ENCODE measurements at places on chromosomes 4 and X. TPM values are rescaled to one million over a fixed set of nuclear protein-coding genes. Genes with fewer than 3 reads are reported as not detected.

Gene CAPN6
- 52.4 TPM for total RNA-seq

DNA sequence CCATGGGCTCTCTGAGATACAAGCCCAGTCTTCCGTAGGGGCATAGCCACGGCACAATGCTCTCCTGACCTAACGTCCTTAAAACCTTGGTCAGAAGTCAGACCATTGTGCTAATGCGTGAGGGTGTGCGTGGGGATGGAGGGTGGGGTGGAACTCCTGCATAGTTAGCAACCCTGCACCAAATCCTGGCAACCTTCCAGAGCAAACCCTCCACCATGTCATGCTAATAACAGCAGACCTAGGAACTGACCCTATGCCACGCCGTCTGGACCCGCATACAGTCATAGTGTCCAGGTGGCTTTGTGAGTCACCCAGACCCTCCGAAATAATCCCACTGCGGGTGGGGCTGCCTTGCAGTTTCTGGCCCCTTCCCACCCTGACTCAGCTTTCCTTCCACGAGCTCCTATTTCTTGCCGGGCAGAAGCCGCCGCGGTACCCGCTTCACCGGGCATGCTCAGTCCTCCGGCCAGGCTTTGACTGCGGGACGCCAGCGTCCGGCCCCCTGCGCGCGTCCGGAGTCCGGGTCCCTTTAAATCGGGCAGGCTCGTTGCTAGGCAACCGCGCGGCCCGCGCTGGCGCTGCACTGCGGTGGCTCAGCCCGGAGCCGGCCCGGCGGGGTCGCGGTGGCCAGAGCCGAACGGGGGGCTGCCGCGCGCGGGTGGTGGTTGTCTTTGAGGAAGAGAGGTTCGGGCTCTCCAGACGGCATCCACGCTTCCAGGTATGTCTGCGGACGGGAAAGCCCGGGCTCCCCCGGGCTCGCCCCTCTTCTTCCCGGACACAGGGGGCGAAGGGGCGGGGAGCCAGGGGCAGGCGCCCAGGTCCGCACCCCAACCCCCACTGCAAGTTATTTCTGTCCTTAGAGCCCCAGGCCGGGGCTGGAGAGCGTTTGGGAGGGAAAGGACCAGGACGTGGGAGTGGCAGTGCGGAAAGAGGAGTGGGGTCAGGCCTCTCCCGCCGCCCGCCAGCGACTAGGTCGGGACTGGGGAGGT is at the start of gene CCDC160:
TSS of gene CCDC160 (plus strand) at position 557 of the 989 bp plus-strand sequence. CDS start 7,619 bp downstream, outside the sequence.
- DNase-seq = no peak

Gene TCEANC
- 9.0 TPM for total RNA-seq

GRCh38 chr4:111537871-111538270 is 607.4 kb upstream of the FAM241A start:
- DNase-seq = no peak

DNA sequence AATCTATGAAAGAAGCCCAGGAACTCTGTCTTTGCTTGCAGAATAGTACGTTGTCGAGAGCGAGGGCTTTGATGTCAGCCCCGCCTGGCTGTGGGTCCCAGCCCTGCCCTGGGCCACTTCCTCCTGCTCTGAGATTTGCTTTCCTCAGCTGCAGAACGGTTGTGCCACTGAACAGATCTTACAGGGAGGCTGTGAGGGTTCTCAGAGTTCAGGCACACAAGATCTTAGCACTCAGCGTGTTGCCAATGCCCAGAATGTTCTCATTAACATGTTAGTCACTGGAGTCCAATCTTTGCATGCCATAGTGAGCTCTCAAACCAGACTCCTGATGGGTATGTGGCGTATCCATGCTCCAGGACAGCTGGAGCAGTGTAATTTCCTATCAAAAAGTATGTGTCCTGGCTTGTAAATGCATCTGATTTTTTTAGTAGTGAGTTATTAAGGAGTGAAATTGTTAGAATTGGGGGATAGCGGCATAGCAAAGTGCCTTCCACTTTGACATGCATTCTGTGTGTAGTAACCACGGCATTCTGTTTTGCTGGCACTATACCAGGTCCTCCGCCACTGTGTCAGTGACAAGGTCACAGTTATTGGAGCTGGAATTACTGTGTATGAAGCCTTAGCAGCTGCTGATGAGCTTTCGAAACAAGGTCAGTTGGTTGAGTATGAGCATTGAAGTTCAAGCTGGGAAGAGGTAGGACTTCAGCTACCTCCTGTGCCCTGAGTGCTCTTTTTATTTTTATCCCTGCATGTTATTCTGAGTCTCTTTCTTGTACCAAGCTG is 31.6 kb downstream of the TKTL1 start:
- no peak for DNase-seq

Gene NMU
- 0.79 TPM for total RNA-seq

Gene VCX2
- not detected for total RNA-seq

GRCh38 chrX:10875995-10876394 is 235.1 kb upstream of the HCCS start:
- no peak for DNase-seq

DNA sequence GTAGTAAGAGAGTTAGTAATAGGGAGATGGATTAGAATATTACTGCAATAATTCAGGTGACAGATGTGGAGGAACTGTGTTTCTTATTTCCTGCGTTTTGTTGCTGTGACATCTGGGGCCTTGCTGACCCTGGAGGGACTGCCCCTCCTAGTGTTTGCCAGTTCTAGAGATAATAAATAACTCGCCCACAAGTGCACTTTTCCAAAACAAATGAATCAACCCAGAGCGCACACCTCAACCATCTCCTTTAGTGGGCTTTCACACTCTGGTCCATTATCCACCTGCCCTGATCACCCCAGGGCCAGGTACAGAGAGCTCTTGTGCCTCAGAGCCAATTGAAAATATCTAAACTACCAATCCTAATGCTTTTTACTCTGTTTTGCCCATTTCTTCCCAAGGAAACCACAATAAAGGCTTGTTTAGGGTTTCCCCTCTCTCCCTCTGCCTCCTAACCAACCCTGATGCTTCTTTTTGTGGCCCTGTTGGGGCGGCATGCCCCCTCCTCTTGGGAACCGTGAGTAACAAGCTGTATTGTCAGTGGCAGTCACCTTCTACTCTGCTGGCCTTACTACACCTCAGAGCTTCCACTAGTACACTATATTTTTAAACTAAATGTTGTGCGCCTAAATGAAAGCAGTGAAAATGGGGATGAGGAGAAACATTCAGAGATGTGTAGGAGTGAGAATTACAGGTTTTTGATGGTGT is 270.5 kb downstream of the TENM3 start:
- DNase-seq = no peak

Gene TMEM35A
- total RNA-seq = 8.0 TPM

GRCh38 chrX:1249101-1249887 is 19.3 kb upstream of the CSF2RA start:
- no peak for DNase-seq

GRCh38 chrX:42577936-42578470 is 200.0 kb downstream of the PPP1R2C start:
- DNase-seq = no peak

- DNase-seq = no peak
Measured at GRCh38 chr4:15703439-15703838, 574 bp downstream of the BST1 start.

GRCh38 chrX:121298499-121298898 is 251.1 kb downstream of the GLUD2 start:
- DNase-seq = no peak

DNA sequence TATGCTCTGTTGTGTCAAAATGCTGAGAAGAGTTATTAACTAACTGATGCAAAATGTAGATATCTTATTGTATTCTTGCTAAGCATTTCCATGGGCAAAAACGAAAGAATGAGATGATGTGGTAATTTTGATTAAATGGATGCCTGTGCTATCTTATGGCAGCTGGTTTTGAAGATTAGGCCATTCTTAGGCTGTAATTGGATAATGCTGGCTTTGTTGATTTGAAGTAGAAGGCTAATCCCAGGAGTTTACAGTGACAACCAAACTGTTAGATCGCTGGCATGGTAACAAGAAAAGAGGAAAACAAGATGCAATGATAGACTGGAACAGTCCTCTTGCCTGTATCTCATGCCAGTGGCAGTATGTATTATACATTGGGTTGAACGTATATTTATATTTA is 74.1 kb upstream of the WDR44 start:
- no peak for DNase-seq

DNA sequence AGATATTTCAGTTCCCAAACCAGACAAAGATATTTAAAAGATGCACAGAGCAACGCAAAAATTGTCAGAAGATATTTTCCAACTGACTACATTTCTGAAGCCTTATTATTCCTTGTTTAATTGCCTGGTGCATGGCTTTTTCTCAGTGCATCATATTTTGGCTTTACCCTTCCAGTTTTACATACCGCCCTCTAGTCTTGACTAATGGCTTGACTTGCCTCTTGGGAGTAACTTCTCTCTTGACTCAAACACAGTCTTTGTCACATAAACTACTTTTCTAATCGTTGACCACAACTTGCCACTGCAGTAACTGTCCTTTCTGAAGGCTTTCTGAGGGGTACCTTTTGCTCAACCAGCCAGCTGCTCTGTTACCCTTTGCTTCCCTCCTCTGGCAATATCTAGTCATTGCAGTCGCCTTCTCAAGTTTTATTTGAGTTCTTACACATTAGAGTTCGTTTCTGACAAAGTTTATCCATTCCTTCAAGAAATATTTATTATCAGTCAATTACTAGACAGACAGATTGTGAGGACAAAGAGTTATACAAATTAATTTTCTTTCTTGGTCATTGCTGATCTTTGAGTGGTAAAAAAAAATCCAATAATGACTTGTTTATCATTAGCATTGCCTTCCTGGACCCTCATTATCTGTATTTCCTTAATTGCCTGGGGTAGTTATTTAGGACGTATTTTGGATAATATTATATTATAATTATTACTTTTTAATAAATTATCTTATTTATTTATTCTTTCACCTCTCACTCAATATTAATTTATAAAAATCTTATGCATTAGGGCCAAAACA is 506.9 kb upstream of the PCDH10 start:
- peak; percentile 13 for DNase-seq

- no peak for DNase-seq
Measured at GRCh38 chrX:152958047-152958446, 35.9 kb downstream of the PNMA5 start.

DNA sequence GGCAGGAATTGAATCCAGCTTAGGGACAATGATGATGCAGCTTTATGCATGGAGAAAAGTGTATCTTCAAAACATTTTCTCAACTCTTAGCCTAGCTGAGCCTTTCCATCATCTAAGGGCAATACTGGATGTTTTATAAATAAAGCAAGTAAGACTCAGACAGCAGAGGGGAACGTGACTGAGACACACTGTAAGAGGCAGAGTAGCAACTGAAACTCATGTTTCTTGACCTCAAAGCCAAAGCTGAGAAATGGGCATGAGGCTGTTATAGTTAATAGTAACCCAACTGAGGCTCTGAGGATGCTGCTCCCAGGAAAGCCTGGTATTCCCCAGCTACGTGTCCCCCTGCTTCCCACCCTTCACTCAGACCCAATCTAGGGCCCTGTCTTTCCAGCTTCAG is 44.6 kb downstream of the ARHGEF9 start:
- DNase-seq = no peak

DNA sequence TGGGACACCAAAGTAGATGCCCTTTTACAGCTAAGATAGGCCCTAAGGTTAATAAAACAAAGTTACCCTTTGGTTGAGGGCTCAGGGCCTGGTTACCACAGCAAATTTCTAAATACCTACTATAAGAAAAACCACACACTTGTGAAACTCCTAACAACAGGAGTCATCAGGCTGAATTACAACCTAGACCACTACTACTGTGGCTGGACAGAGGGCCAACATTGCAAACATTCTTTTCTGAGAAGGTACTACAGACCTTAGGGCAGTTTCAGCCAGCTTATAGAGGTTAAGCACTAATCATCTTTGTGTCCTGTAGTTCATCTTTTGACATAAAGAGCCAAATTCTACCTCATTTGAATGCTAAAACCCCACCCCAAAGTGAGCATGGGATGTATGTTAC is 504.0 kb downstream of the RAPGEF2 start:
- DNase-seq = no peak

DNA sequence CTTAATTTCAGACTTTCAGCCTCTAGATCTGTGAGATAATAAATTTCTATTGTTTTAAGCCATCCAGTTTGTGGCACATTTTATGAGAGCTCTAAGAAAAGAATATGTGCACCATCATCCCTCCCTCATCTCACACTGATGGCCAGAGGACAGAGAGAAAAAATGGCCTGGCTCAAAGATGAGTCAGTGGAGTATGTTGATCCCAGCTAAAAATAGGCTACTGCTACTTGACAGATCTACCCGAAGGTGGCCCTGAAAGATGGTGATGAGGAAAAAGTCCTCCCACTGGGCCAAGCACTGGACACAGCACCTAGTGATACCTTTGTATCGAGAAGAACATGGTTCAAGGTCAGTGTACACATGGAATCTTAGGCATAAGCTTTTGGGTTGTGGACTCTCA is 38.2 kb upstream of the DCTD start:
- no peak for DNase-seq

DNA sequence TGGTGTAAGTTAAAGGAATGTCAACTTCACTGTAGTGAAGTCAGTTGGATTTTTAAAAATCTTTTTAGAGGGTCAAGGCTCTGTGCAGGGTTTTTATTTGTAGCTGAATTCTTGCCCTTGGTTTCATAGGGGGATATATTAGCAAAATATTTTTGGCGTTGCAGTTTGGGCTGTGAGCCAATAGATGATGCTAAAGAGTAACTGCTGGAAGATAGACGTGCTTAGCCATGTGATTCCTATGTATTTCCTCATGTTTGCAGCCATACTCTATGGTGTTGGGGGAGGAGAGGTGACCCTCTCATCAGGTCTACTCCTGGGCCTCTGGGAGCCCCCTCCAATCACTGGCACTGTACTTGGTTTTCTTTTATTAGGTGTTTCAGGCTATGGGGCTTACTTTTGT is 246.7 kb upstream of the ARHGAP24 start:
- DNase-seq = no peak

Gene FRAS1
- total RNA-seq = 20.5 TPM

DNA sequence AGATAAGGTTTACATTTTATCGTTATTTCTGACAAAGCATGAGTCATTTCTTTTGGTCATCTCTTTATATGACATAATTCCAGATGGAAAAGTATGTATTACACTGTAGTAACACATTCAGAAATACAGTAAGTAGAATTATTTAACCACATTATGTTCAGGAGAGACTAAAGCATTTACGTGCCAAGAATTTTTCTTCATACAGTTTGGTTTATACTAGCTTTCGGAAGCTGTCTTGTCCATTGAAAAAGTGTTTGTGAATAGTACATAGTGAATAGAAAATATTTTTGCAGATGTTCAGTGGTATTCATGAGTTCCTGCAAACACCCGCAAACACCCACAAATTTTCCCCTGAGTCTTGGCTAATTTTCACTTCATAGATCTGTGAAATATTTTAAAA is 1033.0 kb upstream of the INTU start:
- no peak for DNase-seq

Gene PAK3
- 6.9 TPM for total RNA-seq

Gene GAGE12J
- total RNA-seq = not detected

Gene TMEM185A
- total RNA-seq = 26.2 TPM

Gene MAGEH1
- 72.5 TPM for total RNA-seq

GRCh38 chr4:173855015-173855414 is 325.0 kb upstream of the HAND2 start:
- DNase-seq = no peak

DNA sequence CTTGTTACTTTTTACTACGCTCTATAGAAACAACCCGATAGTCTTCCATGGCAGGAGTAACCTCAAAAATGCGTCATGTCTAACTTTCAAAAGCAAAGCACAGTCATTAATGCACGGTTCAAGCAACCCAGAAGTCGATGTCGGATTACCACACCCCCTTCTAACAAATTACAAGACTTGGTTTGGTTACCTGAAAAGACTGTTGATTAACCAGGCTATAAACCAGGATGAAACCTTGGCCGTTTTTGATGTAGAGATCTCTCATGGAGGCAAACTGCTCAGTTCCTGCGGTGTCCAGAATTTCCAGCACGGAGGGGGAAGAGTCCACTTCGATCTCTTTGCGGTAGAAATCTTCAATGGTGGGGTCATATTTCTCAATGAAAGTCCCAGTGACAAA is 2.4 kb downstream of the RAP2C start:
- no peak for DNase-seq

Gene XK
- total RNA-seq = 4.2 TPM

Gene MAGEA2B
- total RNA-seq = not detected

Data from urinary bladder (tissue), 4 donors.